ENCODE measurements at places on chromosomes 4 and X.

DNA sequence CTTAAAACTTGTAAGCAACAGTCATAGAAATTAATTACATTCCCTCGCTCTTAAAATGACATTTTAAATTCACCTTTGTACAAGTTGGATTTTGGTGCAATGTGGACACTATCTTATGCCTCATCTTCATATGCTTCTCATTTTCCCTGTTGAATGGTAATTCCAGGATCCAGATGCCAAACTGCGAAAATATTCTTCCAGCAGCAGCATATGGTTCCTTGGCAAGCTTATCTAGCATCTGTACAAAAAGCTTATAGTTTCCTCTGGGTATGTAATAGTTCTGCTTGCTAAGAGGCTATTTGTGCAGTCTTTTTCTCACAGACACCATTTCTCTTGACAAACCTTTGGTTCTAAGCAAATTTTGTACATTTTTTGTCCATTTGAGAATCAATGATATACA is 2079.7 kb upstream of the AGA start:
- DNase-seq = no peak

DNA sequence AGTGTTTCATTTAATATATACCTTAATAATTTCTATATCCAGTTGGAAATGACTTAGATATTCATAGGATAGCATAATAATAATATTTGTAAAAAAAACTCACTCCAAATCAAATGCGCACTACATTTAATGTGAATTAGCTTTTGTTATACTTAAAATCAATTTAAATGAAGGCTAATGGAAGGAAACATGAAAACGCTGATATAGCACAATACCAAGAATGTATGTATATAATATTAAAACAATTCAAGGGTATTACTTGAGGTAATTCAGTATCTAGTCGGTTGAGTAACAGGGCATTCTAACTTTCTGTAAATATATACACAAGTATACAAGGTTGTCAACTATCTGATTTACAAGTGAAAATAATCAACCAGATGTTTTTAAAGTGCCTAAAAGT is 307.1 kb upstream of the TEX13C start:
- DNase-seq = no peak

DNA sequence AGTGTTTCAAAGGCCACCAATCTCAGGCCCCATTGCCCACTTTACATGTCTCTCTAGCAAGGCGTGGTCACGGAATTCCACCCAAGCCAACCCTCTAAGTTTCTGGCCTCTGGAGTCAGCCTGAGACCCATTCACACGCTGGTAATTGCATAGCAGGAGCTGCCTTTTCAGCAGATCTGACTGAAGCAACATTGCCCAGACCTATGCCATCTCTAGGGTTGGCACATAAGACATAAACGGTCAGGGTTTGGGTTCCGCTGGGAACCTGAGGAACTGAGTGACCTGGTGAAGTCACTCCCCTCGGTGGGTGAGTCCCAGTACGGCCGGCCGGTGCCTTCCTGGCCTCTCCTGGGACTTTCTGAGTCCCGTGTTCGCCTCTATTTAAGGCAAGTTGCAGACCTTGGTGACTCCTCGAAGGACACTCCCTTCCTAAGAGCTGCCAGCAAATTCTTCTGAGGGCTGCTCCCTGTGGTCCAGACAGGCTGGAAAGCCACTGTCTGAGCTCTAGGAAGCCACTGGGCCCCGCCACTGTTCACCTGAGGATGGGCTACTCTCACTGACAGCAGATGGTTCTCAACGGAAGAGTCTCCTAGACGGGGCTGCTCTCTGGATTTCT is 15.9 kb downstream of the CTAG1A start:
- no peak for DNase-seq

DNA sequence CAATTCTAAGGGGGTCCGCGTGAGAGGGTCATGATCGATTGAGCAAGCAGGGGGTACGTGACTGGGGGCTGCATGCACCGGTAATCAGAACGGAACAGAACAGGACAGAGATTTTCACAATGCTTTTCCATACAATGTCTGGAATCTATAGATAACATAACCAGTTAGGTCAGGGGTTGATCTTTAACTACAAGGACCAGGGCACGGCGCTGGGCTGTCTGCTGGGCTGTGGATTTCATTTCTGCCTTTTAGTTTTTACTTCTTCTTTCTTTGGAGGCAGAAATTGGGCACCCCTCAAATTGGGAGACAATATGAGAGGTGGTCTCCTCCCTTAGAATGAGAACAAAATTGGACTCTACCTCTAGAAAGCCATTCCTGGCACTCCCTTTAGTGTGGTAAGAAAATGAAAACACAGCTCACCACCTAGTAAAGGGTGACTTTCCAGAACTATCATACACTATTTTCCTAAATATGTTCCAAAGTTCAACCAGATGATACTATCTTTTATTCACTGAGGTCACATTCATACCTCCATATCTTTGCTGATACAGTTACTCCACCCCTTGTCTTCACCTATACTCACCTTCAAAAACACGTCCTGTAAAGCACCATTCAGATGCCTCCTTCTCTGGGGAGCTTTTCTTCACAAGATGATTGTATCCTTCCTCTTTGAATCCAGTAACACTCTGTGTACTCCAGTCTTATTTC is 1058.3 kb upstream of the SLIT2 start:
- no peak for DNase-seq

DNA sequence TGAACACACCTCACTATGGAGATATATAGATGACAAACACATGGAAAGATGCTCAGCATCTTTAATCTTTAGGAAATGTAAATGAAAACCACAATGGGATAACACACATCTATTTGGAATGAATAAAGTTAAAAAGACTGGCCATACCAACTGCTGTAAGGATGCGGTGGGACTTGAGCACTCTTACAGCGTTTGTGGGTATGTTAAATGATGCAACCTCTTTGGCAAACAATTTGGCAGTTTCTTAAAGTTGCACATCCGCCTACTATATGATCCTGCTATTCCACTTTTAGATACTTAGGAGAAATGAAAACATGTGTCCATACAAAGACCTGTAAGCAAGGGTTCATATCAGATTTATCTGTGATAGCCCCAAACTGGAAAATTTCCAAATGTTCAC is 50.7 kb downstream of the MRPL1 start:
- DNase-seq = no peak

DNA sequence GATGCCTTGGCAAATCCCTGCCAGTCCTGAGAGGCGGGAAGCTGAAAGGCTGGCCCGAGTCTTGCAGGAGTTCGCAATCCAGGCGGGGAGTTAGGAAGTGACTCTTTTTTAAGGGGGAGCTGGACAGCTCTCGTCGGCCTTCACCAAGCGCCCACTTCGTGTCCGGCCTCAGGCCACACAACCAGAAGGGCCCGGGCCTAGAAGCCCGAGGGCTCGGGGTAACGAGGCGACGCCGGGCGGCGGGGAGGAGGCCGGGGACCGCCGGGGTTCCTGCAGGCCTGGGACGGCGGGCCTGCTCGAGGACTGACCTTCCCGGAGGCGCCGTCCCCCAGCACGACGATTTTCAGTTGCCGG is 395 bp downstream of the RAB28 start:
- no peak for DNase-seq

DNA sequence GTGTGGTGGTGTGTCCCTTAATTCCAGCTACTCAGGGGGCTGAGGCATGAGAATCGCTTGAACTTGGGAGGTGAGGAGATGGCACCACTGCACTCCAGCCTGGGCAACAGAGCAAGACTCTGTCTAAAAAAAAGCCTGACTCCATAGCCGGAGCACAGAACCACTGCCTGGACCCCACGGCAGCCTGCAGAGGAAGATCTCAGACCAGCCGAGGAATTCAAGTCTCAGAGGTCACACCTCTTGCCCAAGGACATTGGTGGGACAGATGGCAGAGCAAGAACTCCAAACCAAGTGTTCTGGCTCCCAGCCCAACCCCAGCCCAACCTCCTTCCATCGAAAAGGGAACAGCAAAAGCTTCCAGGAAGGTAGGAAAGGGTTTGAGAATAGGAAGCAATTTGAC is 70.8 kb downstream of the SMIM20 start:
- DNase-seq = no peak

- DNase-seq = no peak
Measured at GRCh38 chr4:170979736-170980135, 833.5 kb upstream of the GALNTL6 start.

DNA sequence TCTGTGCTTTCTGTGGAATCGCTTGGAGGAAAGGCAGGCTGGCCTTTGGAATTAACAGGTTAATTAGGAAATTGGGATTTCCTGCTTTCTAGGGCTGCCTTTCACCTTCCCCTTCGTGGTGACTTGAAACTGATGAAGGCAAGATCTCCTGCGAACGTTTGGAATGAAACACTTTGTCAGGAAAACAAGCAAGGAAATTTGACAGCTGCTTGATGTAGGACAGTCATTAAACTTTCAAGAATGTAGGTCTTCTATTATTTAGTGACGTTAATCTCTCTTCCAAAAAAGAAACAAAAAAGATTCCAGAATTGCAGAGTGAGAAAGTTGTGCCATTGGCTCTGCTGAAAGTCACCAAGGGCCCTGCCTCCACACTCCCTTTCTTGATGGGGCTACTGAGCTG is 155.7 kb upstream of the SCML1 start:
- DNase-seq = no peak

DNA sequence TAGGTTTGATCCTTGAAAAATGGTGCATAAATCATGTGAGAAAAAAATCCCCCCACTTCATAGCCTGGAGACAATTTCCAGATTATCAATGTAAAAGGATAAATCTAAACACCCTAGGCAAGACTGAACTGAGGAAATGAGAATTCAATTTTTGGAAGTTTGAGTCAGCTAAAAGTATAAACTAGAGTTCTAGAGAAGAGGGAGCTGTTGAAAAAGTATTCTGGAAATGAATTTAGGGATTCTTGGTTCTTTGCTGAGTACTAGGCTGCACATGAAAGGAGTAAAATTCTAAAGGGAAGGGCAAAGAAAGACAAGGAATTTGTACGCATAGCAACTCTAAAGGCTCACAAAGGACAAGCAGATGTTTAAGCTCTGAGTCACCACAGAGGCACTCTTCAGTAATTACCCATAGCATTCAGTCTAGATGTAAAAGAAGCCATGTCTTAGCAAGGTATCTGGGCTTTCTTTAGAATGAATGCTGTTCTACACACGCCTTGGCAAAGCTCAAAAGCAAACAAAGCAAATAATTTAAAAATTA is 896.5 kb downstream of the PDHA2 start:
- DNase-seq = no peak

DNA sequence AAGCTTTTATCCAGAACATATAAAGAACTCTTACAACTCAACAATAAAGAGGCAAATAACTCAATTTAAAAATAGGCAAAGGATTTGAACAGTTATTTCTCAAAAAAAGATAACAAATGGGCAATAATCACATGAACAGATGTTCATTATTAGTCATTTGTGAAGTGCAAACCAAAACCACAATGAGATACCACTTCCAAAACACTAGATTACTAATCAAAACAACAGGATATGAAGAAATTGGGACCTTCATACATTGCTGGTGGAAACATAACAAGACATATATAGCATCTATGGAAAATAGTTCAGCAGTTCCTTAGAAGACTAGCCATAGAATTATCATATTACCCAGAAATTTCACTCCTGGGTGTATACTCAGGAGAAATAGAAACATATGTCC is 224.6 kb downstream of the FBXO8 start:
- DNase-seq = no peak

GRCh38 chr4:7854697-7855370 is 84.8 kb downstream of the AFAP1 start:
- DNase-seq = peak; percentile 42

DNA sequence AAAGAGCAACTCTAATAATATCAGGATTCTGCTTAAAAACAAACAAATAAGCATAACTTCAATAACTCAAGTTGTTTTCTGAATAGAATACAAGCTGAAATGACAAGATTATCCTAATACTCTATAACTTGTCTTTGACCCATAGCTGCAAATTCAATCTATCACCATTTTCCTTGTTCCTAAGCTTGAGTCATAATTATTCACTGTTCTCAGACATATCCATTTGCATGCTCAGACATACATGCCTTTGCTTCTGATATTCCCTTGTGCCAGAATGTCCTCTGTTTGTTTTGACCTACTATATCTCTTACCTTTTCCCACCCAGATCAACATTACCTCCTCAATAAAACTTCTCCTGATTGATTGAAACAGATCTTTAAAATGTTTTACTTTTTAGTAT is 109.7 kb downstream of the SNCA start:
- DNase-seq = no peak

GRCh38 chrX:30690330-30690729 is 37.1 kb downstream of the GK start:
- DNase-seq = no peak

- DNase-seq = peak; percentile 50
Measured at GRCh38 chr4:182925298-182925757, 8.1 kb upstream of the DCTD start.

GRCh38 chrX:109362101-109362500 is 119.8 kb downstream of the GUCY2F start:
- no peak for DNase-seq

- DNase-seq = no peak
Measured at GRCh38 chrX:43868791-43869190, 13.5 kb downstream of the MAOB start.

DNA sequence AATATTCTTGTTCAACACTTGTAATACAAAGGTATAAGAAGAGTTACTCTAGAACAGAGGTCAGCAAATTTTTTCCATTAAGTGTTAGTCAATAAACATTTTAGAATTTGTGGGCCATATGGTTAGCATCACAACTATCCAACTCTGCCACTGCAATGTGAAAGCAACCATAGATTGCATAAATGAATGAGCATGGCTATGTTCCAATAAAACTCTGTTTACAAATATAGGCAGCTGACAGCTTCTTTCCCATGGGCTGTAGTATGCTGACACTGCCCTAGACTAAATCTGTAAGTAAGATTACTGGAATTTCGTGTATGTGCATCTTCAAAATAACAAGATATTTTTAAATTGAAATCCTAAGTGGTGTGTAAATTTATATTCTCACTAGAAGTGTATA is 73.7 kb downstream of the GABRA2 start:
- no peak for DNase-seq

DNA sequence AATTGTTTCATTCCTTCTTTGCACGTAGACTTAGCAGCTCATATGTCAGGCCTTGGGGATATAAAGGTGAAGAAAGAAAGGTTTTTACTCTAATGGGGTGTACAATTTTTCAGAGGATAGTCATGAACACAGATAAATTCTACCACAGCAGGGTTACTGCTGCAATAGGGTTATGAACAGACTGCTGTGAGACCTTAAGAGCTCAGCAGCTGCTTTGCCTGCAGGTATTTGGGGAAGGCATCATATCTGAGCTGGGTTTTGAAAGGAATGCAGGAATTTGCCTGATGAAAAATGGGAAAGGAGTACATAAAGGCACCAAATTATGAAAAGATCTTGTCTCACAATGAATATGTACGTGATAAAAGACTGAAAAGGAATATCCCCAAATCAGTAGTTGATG is 128.9 kb downstream of the CEP135 start:
- DNase-seq = no peak

GRCh38 chr4:14856062-14856933 is 146.0 kb upstream of the CPEB2 start:
- peak; percentile 55 for DNase-seq

DNA sequence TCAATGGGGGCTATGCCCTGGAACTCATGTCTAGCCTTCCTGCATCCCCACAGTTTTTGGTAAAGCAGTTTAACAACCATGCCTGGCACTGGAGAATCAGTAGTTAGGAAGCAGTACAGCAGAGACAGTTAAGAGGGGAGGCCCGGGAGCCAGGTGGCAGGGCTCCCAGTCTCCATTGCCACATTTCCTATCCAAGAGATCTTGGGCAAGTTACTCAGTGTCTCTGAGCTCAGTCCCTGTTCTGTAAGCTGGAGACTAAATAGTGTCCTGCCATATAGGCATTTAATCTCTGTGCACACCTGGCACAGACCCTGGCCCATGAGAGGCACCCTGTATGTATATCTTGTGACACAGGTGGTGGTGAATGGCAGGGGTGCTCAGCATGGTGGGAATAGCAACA is 156.1 kb upstream of the EOLA2 start:
- DNase-seq = no peak

Measured in stimulated activated CD4-positive, alpha-beta T cell treated with anti-CD3 and anti-CD28 coated beads, TNF-alpha, amount 100 ng/mL, for 24 hours (primary cell).